ENCODE measurements at places on chromosomes 13 and 19.

DNA sequence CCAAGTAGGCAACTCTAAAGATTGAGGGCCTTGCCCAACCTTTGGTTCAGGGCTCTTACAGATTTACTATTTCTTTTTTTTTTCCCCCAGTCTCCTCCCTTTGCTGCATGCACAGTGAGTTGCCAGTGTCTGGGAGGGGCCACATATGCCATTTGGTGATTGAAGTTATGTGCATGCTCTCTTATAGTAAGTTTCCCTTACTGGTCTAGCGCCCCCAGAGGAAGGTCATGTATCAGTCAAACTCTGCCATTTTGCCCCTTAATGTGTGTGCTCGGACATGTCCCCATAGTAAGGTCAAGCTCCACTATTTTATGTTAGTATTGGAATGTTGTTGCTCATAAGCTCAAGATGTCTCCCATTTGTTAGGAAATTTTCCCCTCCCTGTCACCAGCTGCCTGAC lies 1138.0 kb upstream of the SLC10A2 start:
- DNase-seq = no peak

DNA sequence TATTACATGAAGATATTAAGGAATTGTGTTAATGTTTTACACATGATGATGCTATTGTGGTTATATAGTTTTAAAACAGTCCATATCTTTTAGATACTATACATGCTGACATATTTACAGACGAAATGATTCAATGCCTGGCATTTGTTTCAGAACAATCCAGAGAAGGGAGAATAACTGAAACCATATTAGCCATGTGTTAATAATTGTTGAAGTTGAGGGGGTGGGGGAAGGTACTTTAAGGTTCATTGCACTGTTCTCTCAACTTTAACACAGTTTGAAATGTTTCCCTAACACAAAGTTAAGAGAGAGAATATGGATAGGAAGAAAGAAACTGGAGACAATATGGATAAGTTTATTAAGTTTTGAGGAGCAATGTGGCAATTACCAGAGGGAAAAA lies 5.8 kb downstream of the CRYL1 start:
- no peak for DNase-seq

DNA sequence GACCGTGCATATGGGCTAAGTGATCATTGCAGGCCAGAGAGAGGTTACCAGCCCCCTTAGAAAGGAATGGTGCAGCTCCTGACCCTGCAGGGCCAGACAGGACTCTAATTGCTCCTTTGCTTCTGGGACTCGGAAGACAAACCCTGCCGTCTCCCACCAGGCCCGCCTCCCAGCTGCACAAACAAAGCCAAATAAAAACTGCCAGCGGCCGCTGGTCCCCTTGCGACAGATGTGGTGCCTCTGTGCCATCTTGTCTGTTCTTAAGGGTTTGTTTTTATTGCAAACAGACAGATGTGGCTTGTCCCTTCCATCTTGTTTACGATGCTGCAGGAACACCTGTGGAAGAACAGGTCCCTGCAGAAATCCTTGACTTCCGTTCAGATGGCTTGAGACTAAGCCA lies 434.4 kb upstream of the TSHZ3 start:
- DNase-seq = no peak

DNA sequence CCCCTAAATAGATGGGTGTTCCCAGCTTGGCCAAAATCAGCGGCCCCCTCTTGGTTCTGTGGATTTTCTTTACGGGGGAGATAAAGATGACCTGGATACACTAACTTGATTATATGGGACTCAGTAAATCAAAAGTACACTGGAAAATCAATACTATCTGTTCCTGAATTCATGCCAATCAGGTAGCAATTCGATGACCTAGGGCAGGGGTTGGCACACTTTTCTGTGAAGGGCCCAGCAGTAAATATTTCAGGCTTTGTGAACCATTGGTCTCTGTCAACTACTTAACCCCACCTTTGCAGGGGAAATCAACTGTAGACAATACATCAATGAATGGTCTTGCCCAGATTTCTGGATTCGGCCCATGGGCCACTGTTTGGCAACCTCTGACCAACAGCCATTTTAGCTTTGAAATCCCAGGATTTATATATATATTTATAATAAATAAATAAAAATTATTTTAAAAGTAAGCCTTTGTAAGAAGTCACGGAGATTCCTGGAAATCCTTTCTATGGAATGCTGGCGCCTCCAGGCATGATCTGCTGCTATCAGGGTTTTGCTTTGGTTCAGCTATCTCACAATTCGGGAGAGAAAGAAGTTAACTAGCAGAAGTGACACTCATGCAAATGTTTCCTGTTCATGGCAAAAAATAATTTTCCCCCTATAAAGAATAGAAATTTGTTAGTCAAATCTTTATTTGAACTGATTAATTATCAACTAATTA lies 32.8 kb downstream of the SLC15A1 start:
- no peak for DNase-seq

DNA sequence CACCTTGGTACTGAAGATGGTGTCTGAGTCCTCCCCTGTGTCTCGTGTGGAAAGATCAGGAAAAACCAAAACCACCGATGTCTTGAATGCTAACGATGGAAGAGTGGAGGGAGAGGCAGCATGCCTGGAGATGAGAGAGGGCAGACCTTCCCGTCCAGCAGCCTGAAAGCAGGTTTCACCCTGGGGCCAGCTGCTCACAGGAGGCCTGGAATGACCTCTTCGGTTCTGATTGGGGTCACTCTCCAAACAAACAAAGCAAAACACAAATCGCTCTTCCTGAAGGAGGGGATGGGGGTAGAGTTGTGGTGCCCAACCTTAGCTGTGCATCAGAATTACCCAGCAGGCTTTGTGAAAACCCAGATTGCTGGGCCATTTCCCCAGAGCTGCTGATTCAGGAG lies 142.3 kb upstream of the SOX1 start:
- no peak for DNase-seq

DNA sequence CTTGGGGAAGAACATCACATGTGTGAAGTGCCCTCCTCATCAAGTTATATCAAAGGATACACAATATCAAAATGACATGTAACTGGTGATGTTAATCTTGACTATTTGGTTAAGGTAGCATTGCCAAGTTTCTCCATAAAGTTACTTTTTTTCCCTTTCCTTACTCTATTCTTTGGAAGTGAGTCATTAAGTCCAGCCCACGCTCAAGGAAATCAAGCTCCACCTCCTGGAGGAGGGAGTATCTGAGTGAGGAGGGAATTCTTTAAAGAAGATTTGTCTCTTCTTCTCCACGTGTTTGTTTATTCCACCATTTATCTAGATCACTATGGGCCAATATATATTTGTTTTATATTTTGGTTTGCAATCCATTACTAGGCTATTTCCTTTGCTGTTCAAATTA lies 33.6 kb upstream of the FNDC3A start:
- DNase-seq = no peak

DNA sequence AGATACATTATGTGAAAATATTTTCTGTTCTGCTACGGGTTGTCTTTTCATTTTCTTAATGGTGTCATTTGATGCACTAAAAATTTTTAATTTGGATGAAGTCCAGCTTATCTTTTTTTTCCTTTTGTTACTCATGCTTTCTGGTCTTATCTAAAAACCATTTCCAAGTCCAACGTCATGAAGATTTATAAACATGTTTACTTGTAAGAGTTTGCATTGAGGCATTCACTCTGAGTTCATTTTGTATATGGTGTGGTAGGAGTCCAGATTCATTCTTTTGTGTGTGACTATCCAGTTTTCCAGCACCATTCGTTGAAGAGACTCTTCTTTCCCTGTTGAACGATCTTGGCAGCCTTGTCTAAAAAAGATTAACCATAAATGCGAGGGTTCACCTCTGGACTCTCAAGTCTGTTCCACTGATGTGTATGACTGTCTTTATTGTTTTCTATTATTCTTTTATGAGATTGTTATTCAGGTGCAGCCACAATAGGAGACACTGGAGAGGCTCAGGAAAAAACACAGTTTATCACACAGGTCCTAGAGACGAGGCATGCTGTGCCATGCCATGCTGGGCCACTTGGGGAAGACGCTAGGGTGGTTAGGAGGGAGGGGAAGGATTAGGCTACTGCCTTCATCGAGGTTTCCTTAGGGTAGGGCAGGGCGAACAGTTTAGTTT lies 35.0 kb downstream of the NAA16 start:
- DNase-seq = no peak

- DNase-seq = no peak
These were observed 5.5 kb downstream of the DPP9 start for GRCh38 chr19:4717966-4718701.

DNA sequence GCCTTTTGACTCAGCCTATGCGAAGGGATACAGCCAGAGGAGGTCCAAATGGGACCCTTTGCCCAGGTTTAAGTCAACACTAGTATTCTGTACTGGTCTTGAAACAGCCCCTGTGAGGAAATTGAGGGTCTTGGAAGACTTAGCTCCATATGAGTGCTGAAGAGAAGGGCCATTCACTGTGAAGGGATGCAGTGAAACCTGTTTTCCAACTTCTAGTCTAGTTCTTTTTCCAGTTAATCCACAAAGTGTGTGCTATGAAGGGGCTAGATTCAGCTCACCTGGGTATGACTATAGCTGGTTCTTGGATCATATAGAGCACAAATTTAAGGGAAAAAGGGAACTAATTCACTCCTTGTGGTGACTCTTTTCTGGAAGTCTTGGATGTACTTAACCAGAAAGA lies 4.0 kb downstream of the ZBTB32 start:
- no peak for DNase-seq

- no peak for DNase-seq
These were observed 191.6 kb downstream of the SHISA2 start for GRCh38 chr13:25860265-25860664.

GRCh38 chr13:103531278-103531677 lies 465.1 kb upstream of the SLC10A2 start:
- no peak for DNase-seq

GRCh38 chr13:36382030-36382429 lies 35.8 kb upstream of the SPART start:
- DNase-seq = no peak

DNA sequence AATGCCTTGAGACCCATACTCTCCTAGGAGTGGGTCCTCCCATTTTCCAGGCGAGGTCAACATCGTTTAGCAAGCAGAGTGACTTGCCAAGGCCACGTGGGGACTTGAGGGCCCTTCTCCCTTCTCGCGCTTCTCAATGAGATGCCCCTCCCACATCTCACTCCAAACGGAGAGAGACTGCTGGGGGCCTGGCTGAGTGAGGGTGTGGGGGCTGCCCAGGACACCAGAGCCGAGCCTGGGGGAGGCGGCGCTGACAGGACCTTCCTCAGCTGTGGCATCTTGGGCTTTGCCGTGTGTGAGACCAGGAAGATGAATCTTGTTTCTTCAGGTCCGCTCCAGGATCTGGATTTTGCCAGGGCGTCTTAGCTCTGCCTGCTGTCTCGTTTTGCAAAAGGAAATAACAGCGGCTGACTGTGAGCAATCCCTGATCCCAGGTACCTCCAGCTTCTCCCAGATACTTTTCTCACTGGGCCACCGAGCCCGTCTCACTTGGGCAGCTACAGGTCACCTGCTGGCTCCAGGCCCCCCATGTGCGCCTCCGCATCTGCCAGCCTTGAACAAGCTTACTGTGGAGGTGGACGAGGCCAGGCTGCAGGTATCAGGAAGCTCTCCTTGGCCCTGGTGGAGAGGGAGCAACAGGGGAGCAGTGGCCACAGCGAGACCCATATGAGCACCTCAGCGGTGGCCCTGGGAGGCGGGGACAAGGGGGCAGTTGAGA lies 6.0 kb downstream of the COX6B2 start:
- no peak for DNase-seq

GRCh38 chr13:27263438-27263837 lies 7.2 kb upstream of the RASL11A start:
- DNase-seq = no peak

DNA sequence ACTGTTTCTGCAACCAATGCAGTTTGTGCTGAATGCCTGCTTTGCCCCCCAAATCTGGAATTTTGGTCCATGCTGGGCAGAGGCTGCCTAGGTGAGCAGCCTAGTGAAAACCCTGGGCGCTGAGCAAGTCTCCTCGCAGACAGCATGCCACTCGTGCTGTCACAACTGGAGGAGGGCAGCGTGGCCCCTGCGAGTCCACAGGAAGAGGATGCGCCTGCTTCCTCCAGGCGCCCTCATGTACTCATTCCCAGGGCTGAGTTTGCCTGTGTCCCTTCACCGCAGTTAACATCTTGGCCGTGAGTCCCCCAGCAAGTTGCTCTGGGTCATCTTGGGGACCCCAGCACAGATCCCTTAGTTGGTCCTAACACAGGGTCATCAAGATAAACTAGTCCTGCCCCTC lies 26.2 kb upstream of the TMEM160 start:
- no peak for DNase-seq

DNA sequence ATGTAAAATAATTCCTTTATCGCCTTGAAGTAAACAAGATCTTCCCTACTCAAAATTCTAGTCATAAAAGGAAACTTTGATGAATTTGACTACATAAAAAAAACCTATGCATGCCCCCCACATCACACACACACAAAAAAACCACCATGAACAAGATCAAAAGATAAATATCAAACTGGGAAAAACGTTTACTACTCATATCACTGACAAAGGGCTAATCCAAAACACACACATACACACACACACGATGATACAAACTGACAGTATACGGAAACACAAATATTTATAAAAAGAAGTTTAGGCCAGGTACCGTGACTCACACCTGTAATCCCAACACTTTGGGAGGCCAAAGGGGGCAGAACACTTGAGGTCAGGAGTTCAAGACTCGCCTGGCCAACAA lies 61.9 kb downstream of the TSC22D1 start:
- no peak for DNase-seq

DNA sequence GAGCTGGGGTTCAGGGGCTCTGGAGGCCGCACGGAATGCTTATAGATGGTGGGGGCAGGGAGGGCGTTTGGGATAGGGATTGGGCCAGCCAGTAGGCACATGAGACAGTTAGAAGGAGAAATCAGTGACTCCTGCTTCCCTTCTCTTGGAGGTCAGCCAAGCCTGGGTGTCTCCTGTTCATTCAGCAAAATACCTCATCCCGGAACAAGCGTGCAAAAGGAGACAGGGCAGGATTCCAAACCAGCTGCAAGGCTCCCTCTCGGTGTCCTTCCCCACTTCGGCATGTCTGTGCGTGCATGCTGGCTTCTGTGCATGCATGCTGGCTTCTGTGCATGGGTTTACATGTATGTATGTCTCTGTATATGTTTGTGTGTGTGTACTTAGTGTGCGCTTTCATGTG lies 37.3 kb upstream of the PEPD start:
- DNase-seq = no peak

DNA sequence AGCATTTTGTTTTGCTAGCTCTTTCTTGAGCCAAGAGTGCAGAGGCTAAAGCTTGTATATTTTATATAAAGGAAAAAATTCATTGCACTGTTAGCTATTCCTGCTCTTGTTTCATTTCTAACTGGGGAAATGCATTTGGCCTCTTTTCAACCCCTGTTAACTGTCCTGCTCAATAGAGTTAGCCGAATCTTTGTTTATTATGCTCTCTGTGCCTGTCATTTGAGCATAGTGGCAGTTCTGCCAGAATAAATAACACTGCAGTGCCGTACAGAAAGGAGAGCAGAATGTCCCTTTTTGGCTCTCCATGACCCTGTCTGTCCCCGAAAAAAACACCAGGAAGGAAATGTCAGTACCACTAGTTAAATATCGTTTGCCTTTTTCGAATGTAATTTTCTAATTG lies 350.8 kb downstream of the MYO16 start:
- DNase-seq = no peak

- DNase-seq = no peak
These were observed 3.1 kb upstream of the KLK3 start for GRCh38 chr19:50851620-50852019.
